ENCODE measurements at places on chromosomes 12 and 14.

- DNase-seq, result no peak
Measured at GRCh38 chr12:7354529-7354928, 50.7 kb downstream of the ACSM4 start.

GRCh38 chr12:80422550-80422949 is 21.5 kb upstream of the PTPRQ start:
- no peak for DNase-seq

- no peak for DNase-seq
Measured at GRCh38 chr14:63478010-63478409, 65.2 kb downstream of the PPP2R5E start.

- DNase-seq, result no peak
Measured at GRCh38 chr12:4271717-4272423, 1.7 kb upstream of the CCND2 start.

GRCh38 chr14:66228267-66228970 is 257.8 kb upstream of the CCDC196 start:
- no peak for DNase-seq

DNA sequence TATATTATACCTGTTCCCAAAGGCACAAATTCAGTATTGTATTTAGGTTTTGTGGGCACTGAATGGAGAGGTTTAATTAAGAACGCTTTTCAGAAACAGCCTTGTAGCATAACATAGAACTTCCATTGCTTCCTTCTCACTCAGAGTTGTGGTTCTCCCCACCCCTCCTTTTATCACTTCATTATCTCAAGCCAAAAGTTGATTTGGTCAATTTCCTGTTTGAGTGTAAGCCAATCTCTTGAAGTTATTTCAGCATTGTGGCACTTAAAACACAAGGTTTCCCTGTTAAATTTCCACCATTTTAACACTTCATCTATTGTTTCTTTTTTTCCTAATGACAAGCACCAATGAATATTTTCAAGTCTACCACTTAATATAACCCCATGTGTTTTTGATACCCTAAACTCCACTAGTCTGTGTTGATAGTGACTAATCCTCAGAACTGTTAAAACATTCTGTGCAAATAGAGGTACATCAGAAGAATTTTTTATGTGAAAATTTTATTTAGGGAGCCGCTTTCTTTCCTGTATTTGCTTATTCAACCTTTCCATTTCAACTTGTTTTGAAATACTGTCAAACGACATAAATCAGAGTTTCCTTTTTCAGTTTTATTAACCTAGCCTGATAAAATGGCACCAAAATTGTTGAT is 340.1 kb downstream of the BCAT1 start:
- no peak for DNase-seq

- DNase-seq, result no peak
Measured at GRCh38 chr12:52050116-52050757, 1.0 kb upstream of the NR4A1 start.

DNA sequence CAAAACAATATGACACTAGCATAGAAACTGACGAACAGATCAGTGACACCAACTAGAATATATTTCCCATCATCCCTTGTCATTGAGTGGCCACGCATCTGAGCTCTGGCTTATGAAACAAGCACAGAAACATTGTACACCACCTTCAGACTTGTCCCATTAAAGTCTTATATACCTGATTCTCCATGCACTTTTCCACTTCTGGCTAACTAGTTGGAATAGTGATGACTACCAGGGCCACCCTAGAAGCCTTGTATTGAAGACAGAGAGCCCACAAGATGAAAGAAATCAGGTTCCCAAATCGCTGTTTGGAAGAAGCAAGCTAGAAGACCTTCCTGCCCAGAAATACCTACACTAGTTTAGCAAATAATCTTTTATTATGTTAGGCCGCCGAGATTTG is 99.7 kb upstream of the PPM1H start:
- DNase-seq, result no peak

DNA sequence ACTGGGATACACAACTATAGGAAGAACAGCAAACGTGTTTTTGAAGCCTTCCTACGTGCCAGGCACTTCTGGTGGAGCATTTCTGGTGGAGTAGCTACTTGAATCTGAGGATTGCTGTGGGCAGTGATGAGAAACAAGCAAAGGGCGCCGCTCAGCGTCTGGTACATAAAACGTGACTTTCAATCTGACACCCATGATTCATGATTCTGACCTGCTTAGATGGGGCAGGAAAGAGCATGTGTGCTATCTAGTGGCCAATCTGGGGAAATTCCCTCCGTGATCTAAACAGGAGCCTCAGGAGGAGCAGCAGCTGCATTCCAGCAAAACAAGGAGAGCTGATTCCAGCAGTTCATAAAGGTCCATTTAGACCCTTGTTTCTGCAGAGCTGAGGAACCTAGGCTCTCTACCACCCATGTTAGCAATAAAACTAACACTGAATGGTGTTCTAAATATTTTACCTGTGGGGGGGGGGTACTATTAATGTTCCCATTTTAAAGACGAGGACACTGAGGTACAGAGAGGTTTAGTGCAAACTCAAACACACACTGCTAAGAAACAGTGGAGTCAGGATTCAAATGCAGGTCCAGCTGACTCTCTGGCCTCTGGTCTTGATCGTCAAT is 37.8 kb downstream of the PAH start:
- DNase-seq, result peak; percentile 80

DNA sequence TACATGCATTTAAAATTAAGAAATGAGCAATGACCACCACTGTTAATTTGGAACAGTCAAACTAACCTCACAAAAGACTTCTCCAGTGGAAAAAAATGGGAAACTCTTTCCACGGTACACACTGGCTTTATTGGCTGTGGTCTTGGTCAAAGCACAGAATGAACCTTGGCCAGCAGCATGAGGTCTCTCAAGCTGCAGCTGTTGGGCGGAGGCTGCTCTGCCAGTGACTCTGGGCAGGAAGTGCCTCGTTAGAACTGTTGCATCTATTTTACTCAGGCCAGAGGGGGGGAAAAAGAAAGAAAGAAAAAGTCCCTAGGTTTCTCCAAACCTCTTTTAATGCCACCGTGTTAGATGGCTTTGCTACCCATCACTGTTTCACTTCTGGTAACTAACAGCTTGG is 279.8 kb upstream of the DIO2 start:
- no peak for DNase-seq

DNA sequence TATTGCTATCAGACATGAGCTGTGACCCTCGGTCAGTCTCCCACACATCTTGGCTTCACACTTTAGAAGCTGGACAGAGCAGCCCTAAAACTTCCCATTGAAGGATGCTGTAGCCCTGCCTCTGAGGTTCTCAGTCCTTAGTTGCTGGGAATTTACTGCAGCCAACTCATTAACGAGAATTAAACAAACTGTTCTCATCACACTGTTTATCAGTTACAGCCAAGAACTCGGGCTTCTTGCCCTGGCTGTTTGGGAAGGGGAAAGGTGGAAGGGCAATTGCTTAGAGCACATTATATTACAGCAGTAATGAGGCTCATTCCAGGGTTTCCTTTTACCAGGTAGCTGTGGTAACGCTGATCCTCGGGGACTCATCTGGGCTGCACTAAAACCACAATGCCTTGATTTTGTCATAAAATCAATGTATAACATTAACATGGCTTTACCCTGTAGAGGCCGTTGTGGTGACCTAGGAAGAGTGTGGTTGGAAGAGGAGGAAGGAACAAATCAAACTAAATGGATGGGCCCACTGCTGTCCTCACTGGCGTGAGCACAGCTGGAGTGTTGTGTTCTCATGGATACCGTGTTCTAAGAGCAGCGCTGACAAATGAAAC is 87.1 kb downstream of the GPR135 start:
- DNase-seq, result no peak

DNA sequence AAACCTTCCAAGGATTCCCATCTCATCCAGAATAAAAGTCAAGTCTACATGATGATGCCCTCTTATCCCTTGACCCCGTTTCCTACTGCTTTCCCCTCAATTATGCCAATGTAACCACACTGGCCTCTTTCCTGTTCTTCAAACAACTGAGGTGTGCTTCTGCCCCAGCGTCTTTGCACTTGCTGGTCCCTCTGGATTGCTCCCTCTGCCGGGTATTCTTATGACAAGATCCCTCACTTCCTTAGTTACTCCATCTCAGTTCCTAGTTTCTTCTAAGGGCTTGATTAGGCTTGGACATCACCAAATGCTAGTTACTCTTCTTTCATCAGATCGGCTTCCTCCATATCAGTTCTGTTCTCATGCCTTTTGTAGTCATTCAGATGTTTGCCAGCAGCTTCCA is 32.7 kb upstream of the PELI2 start:
- DNase-seq, result no peak

GRCh38 chr12:30970559-30971197 is 44.1 kb downstream of the TSPAN11 start:
- DNase-seq, result peak; percentile 67

GRCh38 chr12:93322784-93323183 is 54.9 kb upstream of the NUDT4 start:
- DNase-seq, result no peak

- no peak for DNase-seq
Measured at GRCh38 chr14:104659764-104660523, 29.5 kb upstream of the INF2 start.

- DNase-seq, result no peak
Measured at GRCh38 chr14:49733836-49734235, 34.1 kb upstream of the KLHDC2 start.

DNA sequence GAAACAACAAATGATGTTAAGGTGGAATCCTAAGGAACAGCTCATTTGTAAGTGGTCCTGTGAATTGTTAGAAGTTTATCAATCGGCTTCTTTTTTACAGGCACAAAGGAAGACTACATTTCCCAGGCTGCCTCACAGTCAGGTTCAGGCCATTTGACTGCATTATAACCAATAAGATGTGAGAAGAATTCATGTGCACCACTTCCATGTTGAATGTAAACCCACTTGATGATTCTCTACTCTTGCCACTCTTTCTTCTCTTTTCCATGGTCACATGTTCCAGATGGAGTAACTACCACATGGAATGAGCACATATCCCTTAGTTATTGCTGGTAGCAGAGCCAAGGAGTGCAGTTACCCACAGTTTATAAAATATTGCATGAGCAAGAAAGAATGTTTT is 67.1 kb upstream of the GZMB start:
- no peak for DNase-seq

DNA sequence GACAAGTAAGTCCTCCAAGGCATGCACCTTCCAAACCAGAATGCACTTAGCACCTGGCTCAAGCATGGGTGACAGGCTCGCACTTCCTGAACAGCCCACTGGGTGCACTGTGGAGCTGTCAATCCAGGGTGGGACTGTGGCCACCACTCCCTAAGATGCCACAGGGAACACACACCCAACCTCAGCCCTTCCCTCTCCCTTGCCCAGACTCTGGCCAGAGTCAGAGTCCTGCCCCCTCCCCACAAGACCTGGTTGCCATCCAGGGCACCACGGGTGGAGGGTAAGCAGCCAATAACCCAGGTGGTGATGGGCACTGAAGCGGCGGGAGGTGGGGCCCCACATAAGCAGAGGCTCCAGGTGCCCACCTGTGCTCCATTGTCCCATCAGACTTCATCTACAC is 160.6 kb downstream of the MYRFL start:
- DNase-seq, result no peak

DNA sequence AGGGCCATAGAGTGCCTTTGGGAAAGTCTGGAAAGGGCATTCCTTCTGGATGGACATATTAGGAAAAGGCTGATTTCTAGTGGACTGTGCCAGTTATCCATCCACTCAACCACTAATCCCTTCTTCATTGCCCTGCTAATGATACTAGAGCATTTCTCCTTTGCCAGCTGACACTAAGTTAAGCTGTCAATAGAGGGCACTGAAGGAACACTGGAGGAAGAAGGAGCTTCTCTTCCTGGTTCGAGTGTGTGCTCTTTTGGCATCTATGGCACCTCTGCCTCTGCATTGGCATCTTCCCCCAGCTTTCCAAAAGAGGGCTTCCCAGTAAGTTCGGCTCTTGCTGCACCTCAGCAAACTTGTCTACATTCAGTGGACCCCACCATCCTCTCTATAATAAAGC is 165.4 kb downstream of the DERA start:
- DNase-seq, result no peak

DNA sequence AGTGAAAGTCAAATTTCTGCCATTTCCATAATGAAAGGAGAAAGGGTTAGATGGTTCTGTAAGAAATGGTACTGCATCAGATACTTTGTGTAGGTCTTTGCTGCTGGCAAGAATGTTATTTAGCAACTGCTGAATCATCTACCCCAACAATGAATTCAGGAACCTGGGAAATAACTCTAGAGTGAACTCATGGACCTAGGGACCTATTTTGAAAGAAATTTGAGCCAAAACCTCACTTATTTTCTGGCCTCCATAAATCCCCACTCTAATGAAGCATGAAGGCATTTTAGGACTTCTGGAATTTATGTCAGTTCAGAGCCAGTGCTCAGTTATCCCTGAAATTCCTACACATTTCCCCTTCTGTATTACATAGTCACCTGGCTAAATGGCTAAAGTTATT is 50.9 kb upstream of the CPNE8 start:
- no peak for DNase-seq

DNA sequence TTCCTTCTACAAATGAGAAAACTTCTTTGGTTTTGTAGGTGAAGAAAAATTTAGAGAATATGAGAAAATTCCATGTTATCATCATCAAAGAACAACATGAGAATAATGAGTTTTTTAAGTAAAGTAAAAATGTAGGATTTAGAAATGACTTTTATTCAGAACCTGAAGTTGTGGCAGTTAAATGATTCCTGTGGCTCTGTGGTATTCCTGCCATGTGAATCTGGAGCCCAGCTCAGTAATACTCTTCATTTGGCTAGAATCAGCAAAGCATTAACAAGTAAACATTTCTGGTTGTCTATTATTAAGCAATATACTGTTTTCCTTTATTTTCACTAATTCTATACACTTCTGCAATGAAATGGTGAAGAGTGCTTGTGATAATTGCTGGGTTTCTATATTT is 95.6 kb upstream of the E2F7 start:
- no peak for DNase-seq

GRCh38 chr12:79997096-79997791 is 62.3 kb upstream of the PPP1R12A start:
- no peak for DNase-seq

DNA sequence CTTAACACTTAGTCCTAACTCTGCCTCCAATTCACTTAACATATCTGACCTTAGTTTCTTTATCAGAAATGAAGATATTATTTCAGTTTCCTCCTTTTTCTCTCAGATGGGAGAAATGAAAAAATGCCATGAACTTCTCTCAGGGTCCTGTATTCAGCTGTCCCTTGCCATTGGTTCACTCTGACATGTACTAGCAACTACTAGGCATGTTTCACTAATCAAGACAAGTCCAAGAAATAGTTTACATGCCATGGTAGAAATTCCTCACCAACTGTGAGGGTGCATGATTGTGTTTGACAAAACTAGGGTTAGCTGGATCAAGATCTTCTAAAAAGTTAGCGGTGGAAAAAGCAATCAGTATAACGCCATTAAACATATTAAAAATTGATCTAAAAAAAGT is 7.0 kb upstream of the ATXN7L3B start:
- DNase-seq, result no peak

- no peak for DNase-seq
Measured at GRCh38 chr12:69055280-69055679, 122.3 kb upstream of the CPM start.

GRCh38 chr12:13444076-13444475 is 247.6 kb downstream of the EMP1 start:
- no peak for DNase-seq

- DNase-seq, result no peak
Measured at GRCh38 chr12:78977304-78977867, 112.8 kb downstream of the SYT1 start.

GRCh38 chr12:45406988-45407850 is 191.3 kb downstream of the ANO6 start:
- no peak for DNase-seq
